Stimulated activated memory B cell treated with anti-CD40 and anti-IgM and Interleukin-4, amounts not matched to agents 10 μg/mL and 1 μg/mL and 100 μg/mL, for 72 hours (primary cell): ENCODE measurements at places on chromosomes 7 and 10.
A peak's percentile ranks its signal among the peaks of the same experiment; 100 is the strongest.

DNA sequence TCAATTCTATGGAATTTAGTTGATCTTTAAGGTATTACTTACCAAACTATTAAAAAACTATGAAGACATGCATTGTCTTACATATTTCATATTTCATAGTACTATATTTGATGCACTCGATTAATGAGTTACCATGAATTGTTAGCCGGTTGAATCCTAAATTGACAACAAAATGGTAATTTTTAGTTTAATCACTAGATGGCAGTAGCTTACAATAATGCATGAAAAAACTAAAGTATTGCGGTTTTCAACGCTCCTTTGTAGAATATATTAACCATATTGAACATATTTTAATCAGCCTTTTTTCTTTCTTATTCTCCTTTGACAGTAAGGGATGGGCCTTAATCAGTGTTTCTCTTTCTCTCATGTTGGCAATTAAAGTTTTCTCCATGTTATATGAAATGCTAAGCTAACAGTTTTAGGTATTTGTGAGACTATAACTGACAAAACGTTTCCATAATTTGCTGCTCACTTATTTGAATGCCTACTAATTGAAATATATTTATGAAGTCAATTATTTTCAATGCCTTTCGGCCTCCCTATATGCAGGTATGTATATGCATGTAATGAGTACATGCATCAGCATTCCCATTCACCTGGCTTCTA is 48.5 kb upstream of the ARL4A start:
- ATAC-seq = no peak

GRCh38 chr10:93059975-93060886 is at the start of gene CYP26C1:
TSS of gene CYP26C1 (plus strand) at chr10:93060798. CDS start at chr10:93061264, 466 bp downstream.
- no peak for ATAC-seq

DNA sequence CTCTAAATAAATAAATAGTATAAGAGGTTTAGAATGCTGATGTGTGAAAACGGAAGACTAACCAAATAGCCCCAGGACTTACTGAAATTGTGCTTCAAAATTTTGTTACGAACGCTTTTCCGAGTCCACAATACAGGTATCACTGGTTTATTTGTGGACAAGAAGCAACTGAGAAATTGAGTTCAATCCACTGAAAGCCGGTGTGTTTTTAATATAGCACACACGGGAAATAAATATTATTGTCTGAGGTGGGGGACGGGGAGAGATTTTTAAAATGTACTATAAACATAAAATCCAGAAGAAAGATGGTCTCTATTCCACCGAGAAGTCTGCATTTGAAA is 598 bp downstream of the SLC16A12 start:
- no peak for ATAC-seq

DNA sequence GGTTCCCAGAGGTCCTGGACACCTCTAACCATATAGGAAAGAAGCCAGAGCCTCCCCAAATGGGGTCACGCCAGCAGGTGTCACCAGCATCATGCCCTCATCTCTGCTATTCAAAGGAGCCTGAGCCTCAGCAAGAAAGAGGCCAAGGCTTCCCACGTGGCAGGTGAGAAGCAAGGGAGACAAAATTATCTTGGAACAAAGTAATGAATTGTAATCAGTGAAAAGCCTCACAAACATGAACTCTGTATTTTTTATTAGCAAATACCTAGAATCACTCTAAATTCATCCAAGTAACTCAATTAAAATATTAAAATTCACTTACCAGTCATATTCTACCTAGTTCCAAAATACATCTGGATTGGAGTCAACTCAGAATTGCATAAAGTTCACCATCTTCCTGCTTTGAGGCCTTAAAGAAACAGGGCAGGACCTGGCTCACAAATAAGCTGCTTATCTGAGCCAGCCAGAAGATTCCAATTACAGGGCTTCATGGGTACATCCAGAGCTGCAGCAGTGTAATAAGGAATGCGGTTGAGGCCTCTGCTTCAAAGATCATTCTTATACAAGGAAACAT is 68.7 kb downstream of the SGMS1 start:
- no peak for ATAC-seq

DNA sequence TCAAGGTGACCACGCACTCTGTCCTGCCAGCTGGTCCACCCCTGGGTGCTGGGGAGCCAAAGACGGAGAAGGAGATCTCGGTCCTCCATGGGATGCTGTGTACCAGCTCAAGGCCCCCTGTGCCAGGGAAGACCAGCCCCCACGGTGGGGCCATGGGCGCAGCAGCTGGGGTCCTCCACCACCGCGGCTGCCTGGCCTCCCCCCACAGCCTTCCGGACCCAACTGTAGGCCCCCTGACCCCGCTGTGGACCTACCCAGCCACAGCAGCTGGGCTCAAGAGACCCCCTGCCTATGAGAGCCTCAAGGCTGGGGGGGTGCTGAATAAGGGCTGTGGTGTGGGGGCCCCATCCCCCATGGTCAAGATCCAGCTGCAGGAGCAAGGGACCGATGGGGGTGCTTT is 5.4 kb downstream of the NYAP1 start:
- no peak for ATAC-seq

- no peak for ATAC-seq
These were observed 97.7 kb downstream of the PRKG1 start for GRCh38 chr10:51171946-51172345.

- ATAC-seq = no peak
These were observed 85.8 kb upstream of the GPR22 start for GRCh38 chr7:107384025-107384424.

GRCh38 chr10:28612877-28613276 is 64.4 kb upstream of the BAMBI start:
- no peak for ATAC-seq

GRCh38 chr10:122461367-122461728 is at the start of gene HTRA1:
TSS of gene HTRA1 (plus strand) at chr10:122461553. CDS start at chr10:122461653, 100 bp downstream.
- no peak for ATAC-seq

GRCh38 chr10:44390585-44391072 is 5.7 kb upstream of the CXCL12 start:
- ATAC-seq = no peak

GRCh38 chr7:81845744-81846241 is 75.9 kb upstream of the HGF start:
- no peak for ATAC-seq

DNA sequence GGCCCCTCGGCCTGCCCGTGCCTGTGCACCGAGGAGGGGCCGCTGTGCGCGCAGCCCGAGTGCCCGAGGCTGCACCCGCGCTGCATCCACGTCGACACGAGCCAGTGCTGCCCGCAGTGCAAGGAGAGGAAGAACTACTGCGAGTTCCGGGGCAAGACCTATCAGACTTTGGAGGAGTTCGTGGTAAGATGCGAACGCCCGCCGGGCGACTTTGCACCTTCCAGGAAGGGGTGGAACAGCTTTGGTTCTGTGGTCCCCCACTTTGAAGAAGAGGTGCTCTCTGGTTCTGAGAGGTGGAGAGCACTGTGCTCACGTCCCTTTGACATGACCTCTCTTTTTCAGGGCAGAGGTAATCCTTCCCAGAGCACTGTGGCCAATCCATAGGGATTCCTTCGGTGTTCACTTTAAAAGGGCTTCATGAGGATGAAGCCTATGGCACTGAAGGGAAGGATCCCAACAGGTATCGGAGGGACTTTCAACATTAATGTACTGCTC is 2.6 kb downstream of the VWC2 start:
- no peak for ATAC-seq

DNA sequence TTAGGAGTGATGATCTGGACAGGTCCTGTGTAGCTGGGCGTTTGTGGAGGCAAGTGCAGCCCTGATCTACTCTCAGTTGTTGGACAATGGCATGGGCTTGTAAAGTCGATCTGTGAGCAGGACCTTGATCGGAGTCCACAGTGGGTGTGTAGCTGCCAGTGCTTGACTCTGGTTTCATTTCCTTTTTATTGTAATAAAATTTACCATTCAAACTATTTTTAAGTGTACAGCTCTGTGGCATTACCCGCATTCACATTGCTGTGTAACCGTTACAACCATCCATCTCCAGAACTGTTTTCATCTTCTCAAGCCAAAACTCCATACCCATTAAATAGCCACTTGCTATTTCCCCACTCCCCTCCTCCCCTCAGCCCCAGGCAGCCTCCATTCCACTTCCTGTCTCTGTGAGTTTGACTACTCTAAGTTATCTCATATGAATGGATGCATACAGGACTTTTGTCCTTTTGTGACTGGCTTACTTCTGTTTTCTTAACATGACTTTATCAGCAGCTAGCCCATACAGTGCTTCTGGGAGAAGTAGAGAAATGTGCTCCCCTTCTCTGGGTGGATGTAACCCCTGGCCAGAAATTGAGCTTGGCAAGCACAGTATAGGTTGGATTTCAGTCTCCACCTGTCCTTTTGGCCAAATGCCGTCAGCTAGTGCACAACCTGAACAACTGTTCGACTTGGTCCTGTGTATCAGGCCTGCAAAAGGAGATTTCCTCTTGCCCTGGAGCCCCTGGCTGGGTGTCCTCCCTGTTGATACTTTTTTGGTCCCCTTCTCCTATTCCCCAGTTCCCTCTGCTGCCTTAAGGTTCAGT is 180.0 kb downstream of the LRMDA start:
- ATAC-seq = peak; percentile 6

DNA sequence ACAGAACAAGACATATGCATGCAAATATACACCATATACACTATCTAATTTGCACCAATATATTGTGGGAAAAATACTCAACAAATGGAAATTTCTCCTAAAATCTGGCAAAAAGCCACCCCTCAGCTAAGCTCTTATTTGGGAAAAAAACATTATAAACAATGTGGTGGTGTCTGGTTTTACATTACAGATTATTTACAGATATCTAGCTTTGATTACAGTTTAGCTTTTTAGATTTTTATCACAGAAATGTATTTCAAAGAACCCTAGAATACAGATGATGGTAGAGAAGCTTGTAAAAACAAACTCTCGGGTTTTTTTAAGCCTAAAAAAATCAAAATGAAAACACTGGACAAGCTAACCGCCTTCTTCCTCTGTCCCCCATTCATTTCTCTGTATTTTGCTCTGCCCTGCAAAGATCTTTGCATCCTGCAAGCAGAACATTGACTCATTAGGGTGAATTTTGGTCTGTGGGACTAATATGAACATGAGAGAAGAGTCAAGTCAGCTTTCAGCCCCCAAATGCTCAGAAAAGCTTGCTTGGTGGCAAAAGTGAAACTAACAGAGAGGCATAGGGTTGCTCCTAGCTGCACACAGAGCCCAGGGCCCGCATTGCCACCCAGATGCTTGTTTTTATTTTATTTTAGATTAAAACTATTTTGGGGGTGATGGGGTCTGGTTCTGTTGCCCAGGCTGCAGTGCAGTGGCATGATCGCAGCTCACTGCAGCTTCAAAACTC is 88.8 kb upstream of the LYZL1 start:
- ATAC-seq = no peak

GRCh38 chr7:66602159-66602558 is 26.5 kb upstream of the KCTD7 start:
- ATAC-seq = no peak

- ATAC-seq = no peak
These were observed 2.6 kb upstream of the BRAF start for GRCh38 chr7:140927351-140927750.
